ENCODE measurements at places on chromosomes 6 and 20. TPM values are rescaled to one million over a fixed set of nuclear protein-coding genes. Genes with fewer than 3 reads are reported as not detected.

- DNase-seq: no peak
These were observed 25.5 kb downstream of the ENTPD6 start for GRCh38 chr20:25220810-25221591.

DNA sequence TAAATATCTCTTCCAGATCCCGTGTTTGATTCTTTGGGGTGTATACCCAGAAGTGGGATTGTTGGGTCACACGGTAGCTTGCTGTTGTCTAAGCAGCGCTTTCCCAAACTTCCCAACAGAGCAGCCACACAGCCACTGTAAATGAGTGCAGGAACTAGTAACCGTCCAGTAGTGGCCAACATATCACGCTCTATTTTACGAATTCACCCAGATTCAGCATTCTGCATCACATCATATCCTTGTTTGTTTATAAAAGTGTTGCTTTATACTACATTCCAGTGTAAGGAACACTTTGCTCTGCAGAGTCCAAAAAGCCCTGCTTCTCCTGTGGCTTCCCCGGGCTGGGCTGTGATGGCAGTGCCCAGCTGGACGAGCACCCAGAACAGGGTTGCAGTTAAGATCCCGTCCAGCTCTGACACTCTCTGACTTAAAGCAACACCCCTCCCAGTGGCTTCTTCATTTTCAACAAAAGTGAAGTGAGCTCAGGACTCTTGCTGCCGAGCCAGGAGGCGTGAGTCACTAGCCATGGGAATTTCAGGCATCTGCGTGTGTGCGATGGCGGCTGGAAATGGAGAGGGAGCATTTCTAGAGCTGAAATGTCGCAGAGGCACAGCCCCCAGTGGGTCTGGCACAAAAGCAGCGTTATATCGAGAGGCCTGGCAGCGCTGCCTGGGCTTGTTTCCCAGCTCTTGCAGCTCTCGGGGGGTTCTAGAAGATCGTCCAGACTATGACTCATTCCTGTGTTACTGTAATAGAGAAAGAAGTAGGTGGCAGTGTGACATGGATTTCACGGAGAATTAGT, 216.3 kb upstream of the ECI2 start:
- DNase-seq: peak; percentile 56

DNA sequence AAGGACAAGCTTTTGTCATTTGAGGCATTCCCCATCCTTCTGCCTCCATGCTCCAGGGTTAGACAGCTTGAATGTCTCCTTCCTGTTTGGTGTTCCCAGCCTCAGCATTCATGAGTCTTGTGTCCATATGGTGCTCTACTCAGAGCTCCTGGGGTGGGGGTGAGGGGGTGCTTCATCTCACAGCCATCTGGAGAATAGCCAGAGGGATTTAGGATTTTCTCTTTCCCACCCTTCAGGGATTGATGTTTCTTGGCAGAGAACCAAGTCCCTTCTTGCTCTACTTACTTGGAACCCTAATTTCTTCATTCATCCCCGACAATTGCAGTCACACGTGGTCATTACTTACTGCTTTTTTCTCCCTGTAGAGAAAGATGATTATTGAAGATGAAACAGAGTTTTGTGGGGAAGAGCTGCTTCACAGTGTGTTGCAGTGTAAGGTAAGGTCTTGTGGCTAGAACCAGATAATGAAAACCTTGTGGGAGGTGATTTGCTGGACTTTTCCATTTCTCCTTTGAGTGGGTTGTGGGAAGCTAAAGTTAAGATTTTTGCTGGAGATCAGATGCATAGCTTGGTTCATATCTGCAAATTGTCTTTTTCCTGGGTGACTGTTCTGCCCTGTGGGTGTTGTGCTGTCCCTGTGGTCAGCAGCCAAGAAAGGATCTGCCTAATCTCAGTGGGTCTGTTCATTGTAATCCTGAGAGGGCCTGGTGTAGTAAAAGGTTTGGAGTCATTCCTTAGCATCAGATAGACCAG, 18.6 kb downstream of the CMTR1 start:
- no peak for DNase-seq

NFYA gene
- total RNA-seq: 28.6 TPM

CALHM4 gene
- not detected for total RNA-seq
